ENCODE measurements at places on chromosomes 7 and 10.

DNA sequence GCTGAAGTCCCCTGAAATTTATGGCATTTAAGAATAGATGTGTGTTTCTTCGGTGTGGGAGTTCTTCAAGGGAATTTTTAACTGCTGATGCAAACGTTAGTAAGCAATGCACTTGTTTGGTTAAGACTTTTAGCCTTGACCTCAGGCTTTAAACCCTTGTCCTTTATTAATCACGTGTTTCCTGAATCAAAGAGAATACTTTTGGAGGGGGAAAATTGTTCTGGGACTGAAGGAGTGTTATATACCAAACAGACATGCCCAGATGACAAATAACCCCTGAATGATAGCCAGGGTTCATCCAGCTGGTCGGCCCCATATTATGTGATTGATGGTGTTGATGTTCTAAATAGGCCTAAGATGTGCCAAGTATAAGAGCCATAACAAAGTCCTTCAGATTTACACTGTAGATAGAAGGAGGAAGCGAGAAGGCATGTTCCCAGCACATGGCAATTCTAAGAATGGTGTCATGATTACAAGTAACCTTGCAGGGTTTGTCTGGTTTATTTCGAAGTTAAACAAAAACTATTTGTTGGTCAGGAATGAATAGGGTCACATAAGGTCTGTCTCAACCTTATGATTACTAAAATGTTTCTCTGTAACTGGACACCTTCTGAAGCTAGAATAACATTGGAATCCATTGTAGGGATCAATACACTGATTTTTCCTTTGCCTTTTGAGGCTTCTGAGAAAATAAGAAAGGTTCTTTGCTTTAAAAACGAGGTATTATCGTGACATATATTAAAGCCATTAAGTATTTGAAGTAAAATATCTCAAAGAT is 124.2 kb upstream of the SEM1 start:
- DNase-seq: no peak

- no peak for DNase-seq
Observed at GRCh38 chr7:2022021-2022409, 210.7 kb downstream of the MAD1L1 start.

- DNase-seq: no peak
Observed at GRCh38 chr10:74406006-74406405, 255.0 kb downstream of the ADK start.

GRCh38 chr10:124723826-124724225 is 20.4 kb downstream of the FAM53B start:
- no peak for DNase-seq

DNA sequence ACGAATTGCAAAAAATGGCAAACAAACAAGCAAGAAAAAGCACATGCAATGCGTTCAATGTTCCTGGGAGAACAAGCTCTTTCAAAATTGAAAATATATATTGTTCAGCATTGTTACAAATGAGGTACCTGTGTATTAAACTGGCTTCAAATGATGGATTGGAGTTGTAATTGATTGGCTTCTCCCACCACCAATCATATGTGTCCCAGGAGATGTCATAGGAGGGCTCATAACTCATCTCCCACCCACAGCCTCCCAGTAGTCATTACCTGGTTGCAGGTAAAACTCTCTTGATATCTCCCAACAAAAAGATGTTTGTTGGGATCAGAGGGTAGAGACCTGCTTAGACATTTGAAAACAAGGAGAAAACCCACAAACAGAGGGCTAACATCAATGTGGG is 302.9 kb downstream of the BAMBI start:
- no peak for DNase-seq
